ENCODE measurements at places on chromosomes 7 and 10.

- no peak for DNase-seq
Measured at GRCh38 chr10:6912424-6912823, 332.3 kb upstream of the PRKCQ start.

GRCh38 chr10:86227501-86228258, 138.9 kb downstream of the GRID1 start:
- DNase-seq = no peak

- no peak for DNase-seq
Measured at GRCh38 chr7:115208710-115209560, 287.0 kb downstream of the MDFIC start.

GRCh38 chr7:15685358-15686294, 857 bp downstream of the MEOX2 start:
- DNase-seq = no peak

DNA sequence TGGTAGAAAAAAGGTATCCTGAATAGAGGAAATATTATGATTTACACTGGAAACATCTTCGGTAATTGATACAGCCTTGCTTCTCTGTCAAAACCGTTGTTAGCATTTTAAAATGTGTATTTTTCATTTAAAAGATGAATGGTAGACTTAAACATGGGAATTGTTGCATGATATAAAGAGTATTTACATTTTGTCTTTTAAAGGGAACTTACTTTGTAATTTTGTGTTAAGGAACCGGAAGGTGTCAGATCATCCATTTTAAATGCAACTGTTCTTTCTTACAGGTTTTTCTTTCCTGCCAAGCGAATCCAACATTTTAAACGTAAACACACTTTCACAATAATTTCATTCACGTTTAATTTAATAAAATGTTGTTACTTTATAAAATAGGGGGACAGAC, 1.8 kb upstream of the IGF2BP3 start:
- no peak for DNase-seq

DNA sequence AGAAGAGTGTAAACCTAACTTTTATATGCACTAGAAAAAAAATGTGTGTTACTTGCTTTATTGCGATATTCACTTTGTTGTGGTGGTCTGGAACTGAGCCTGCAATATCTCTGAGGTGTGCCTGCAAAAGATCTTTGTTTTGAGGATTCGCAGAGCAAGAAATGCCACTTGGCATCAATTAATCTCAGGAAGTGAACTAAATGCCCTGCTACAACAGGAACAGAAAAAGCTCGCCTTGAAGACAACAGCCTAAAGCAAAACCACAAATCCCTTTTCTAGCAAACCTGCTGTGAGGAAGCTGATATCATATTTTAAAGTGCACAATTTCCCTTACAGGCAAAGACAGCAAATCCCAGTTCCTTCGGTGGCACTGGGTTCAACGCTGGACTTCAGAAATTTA, 675.8 kb downstream of the KCNMA1 start:
- no peak for DNase-seq

DNA sequence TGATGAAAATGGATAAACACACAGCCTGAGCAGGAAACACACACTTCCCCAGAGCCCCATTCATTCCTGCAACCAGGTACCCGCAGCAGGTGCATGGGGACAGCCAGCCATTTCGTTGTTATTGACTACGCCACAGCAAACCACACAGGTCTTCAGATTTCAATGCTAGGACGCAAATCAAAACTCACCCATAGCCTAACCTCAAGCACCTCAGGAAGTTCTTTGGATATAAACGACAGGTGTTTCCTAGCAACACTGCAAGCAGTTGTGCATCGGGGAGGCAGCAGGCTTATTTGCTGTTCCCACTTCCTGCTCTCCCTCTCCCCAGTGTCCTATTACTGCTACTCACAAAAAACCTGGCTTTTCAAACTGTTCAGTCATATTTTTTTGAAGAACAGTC, 176.5 kb upstream of the FRMD4A start:
- DNase-seq = no peak

GRCh38 chr7:97013134-97013844, 7.9 kb downstream of the DLX6 start:
- DNase-seq = no peak

DNA sequence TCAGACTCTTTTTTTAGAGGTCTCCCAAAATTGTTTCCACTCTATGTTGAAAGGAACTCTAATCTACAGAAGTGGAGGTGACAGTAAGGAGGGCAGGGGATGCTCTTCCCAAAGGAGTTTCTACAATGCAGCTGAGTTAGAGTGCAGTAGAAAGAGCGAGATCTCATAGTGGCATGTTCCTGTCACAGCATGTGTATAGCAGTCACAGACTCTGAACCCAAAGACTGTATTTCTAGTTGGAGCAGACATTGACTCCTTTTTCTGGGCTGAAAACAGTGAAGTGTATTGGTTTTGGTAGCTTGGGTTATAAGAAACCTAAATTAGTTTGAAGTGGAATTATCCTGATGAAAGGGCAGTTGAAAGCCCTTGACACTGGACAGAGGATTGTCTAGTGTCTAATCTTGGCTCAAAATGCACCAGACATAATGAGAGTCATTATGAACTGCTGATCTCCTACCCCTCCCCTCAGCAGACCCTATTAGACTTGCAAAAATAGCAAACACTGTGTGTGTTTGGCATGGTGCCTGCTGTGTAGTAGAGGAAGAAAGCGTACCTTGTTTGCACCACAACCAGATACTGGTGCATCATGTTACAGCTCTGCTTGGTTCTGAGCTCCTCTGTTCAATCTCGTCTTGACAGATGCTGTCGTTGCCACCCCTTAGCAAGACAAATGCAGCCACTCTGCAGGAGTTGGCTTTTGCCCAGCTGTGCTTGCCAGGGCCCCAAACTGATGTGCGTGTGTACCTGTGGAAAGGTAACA, 336.0 kb downstream of the AUTS2 start:
- DNase-seq = no peak

DNA sequence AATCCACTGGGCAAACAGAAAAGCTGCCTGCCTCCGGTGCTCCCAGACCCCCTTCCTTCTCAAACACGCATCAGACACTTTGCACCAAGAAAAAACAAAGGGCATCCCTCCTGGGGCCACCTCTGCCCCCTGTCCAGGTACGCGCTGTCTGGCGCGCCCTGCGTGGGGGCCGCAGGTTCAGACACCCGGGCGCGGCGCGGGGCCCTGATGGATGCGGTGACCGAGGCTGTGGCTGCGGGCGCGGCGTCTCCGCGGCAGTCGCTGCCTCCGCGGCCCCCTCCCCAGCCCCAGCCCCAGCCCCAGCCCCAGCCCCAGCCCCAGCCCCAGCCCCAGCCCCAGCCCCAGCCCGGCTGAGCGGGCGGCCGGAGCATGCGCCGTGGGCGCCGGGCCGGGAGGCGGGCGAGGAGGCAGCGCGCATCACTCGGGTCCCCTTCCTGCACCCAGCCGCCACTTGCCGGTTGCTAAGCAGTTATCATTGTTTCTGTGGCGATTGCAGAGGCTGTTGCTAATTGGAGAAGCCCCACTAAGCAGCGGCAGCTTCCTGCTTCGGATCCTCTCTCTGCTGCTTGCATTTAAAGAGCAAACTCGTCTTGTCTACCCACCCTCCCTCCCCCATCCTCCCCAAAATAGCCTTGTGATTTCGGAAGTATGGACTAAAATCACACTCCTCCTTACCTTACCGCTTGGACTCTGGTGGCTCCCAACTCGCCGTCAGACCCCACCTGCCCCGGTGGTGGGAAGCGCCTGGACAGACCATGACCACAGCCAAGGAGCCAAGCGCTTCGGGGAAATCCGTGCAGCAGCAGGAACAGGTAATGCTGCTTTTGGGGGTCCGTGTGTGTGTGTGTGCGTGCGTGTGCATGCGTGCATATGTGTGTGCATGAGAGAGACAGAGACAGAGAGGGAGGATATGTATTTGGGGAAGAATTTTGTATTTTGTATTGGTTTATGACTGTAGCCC, 252.8 kb downstream of the DPP6 start:
- no peak for DNase-seq

- DNase-seq = no peak
Measured at GRCh38 chr7:73442222-73442902, 8.8 kb downstream of the FZD9 start.

- DNase-seq = no peak
Measured at GRCh38 chr10:110873951-110874350, 2.2 kb downstream of the PDCD4 start.

GRCh38 chr7:71237945-71238344, 106.0 kb downstream of the GALNT17 start:
- no peak for DNase-seq

DNA sequence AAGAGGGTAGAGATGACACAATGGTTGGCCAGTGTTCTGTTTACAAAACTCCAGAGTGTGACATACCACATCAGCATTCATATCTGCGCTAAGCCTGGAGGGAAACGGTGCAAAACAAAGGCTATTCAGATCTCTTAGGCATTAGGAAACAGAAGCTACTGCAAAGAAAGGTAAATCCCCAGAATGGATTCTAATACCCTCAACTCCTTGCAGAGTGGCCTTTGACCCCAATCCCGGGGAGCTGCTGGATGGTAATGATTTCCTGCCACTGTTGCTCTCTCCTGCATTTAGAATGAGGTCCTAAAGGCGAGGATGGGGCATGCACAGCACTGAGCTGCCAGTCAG, 65.2 kb downstream of the AOAH start:
- DNase-seq = no peak

- DNase-seq = no peak
Measured at GRCh38 chr10:120688928-120689327, 162.2 kb upstream of the WDR11 start.

- DNase-seq = no peak
Measured at GRCh38 chr10:9111976-9112375, 1057.5 kb downstream of the GATA3 start.

- DNase-seq = no peak
Measured at GRCh38 chr10:57628592-57629284, 639.0 kb downstream of the IPMK start.

DNA sequence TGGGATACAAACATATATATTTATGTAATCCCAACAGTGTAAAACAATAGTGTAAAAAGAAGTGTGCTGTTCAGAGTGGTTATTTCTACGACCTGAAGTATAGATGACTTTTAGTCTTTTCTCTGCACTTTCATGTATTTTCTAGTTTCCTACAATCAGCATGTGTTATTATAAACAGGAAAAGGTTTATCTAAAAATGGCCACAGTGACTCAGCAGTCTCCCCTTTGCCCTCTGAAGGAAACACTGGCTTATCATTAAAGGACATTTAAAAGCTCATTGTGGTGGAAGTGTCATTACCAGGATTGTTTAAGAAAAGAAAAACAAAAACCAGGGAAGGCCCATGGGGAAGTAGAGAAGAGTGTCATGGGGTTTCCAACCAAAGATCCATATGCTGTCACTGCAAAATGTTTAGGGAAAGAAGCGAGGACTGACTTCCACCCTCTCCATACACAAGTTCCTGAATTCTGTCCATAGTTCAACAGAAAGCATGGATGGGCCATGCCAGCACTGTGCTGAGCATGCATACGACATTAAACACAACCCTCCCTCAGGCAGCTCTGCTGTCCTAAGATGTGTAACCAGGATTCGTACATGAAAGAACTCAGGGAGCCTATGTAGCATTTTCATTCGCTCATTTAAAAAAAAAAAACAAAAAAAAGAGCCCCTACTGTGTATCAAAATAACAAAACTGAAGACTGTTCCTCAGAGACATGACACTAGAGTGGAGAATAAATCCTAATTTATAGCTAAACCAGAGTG, 10.2 kb downstream of the CYREN start:
- DNase-seq = no peak

DNA sequence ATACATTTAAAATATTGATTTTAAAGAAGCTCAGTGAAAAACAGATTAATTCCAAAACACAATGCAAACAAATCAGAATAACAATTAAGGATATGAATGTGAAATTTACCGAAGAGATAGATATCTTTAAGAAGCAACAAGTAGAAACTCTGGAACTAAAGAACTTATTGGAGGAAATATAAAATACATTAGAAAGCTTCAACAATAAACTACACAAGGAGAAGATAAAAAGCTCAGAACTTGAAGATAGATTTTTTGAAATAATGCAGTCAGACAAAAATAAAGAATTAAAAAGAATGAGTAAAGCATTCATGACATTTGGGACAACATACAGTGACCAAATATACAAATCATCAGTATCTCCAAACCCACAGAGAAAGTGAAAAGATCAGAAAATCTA, 43.2 kb downstream of the HIBADH start:
- no peak for DNase-seq

- DNase-seq = no peak
Measured at GRCh38 chr7:149720372-149721083, 52.9 kb downstream of the ZNF467 start.

GRCh38 chr10:91088300-91089140, 131.9 kb upstream of the PCGF5 start:
- no peak for DNase-seq

GRCh38 chr7:16098058-16098457, 323.3 kb downstream of the CRPPA start:
- DNase-seq = no peak

GRCh38 chr10:6056411-6057135, 5.6 kb downstream of the IL2RA start:
- no peak for DNase-seq

DNA sequence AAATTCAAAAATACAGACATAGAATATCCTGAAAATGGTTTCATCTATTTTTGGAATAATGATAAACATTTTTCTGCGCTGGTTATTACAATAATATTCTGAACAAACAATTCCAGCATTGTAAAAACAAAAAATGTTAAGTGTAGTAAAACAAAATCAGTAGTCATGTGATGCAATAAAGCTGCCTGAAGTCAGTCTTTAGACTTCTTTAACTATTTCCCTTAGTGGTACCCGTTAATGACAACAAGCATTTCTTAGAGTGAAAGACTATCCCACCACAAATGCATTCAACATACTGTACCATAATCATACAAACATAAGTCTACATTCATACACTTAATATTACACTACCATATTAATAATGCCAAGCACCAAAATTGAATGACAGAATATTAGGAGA, 1.6 kb downstream of the SKAP2 start:
- no peak for DNase-seq

GRCh38 chr7:3892157-3892556, 591.1 kb downstream of the SDK1 start:
- no peak for DNase-seq

DNA sequence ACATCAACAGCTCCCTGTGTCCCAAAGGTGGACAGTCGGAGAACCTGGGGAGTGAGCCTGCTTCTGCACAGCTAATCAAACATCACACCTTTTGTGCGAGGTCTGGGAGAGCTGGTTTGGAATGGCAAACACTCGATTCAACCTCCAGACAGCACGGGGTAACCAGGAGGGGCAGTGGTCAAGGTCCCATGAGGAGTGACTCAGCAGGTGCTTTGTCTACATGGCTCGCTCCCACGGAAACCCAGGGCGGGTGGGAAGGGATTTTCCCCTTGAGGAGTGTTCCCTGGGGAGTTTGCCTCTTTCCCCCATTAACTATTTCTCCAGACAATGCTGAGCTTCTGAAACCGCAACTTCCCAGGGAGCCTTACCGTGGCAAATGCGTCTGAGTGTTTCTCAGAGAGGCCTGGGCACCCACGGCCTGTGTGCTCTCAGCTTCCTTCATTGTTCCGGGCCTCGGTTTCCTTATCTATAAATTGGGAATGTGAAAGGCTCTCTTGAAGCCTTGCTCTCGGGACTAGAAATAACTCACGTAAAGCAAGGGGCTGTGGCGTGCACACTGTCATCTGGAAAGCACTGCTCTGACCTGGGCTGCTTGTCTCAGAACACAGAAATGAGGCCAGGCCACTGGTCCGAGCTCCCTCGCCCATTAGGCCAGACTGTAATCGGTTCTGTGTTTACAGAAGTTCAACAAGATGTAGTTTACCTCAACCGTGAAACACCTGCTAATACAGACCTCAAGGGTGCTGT, 14.0 kb upstream of the GTPBP4 start:
- no peak for DNase-seq

- peak; percentile 59 for DNase-seq
Measured at GRCh38 chr10:124722798-124723783, 21.1 kb downstream of the FAM53B start.

GRCh38 chr7:98548971-98549370, 68.1 kb upstream of the NPTX2 start:
- DNase-seq = no peak

Data from activated T-cell treated with anti-CD3 and anti-CD28 coated beads for 48 hours (primary cell).